Urinary bladder (tissue), 4 donors: ENCODE measurements at places on chromosomes 13 and 19. TPM values are rescaled to one million over a fixed set of nuclear protein-coding genes. Genes with fewer than 3 reads are reported as not detected.

DNA sequence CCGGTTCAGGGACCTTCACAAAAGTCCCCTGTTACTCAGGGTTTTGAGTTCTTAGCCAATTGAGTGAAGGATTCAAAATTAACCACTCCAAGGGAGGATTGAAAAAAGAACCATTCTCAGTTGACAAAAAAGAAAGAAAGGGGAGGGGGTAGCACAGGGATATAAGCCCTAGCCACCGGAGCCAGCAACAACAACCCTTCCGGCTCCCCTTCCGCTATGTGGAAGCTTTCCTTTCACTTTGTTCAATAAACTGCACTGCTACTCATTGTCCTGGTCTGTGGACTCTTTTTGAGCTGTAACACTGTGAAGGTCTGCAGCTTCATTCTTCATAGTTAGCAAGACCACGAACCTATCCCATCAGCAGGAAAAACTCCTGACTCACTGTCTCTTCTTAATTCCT is 1488.1 kb upstream of the PRR20A start:
- no peak for DNase-seq

- no peak for DNase-seq
These were observed 65.2 kb downstream of the DACH1 start for GRCh38 chr13:71801781-71802180.

SRRM5 gene
- total RNA-seq = not detected

DNA sequence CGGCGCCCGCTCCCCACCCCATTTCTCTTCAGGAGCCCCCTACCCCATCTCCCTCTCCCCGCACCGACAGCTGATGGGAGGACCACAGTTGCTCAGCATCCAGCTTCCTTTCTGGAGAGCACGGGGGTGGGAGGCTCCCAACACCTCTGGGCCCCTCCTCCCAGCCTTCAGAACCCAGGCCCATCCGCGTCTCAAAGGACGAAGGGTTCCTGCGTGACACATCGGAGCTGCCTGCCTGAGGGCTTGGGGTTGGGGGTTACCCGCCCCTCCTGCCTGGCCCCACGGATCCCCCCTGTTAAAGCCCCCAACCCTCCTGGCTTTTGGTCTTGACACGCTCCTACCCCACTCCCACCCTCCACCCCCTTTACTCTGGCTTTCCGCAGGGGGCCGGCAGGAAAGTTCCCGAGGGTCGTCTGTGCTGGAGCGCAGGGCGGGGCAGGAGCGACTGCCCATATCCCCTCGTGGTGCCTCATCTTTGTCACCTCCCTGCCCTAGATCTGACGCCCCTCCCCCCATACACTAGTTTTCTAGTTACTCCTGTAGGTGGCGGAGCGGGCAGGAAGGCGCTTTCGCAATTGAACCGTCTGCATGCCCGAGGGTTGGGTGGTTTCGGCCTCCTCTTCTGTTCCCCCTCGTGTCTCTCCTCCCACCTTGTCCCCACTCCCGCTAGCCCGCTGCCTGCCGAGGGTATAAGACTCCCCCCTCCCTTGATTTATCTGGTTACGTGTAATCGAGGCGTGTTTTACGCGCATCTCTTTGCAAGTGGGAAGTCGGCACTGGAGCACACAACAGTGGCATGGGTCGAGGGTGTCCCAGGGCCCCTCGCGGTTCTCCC is 924 bp downstream of the TRAPPC5 start:
- peak; percentile 36 for DNase-seq

- peak; percentile 6 for DNase-seq
These were observed 33.4 kb downstream of the FAAP24 start for GRCh38 chr19:33005440-33005839.
